NCI-H2081 treated with DMSO at 0.1 percent for 48 hours (cell line): ENCODE measurements at places on chromosomes 5 and 9.

- DNase-seq = no peak
These were observed 6.1 kb downstream of the SAPCD2 start for GRCh38 chr9:137064027-137064879.

DNA sequence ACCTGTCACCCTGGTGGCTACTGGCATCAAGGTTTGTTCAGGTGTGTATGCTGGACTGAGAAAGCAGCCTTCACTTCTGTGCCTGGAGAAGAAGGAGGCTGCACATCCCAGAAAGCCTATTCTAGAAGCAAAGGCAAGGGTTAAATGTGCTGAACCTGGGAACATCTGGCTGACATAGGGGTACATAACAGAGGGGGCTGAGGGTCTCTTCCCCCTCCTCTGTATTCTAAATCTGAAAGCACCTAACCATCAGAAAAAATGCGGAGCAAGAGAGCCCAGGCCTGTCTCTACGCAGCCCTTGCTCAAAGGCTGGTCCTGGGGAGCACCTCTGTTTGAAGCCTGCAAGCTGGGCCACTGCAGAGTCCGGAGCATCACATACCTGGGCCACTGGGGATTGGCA, 53.2 kb upstream of the FSTL4 start:
- no peak for DNase-seq

DNA sequence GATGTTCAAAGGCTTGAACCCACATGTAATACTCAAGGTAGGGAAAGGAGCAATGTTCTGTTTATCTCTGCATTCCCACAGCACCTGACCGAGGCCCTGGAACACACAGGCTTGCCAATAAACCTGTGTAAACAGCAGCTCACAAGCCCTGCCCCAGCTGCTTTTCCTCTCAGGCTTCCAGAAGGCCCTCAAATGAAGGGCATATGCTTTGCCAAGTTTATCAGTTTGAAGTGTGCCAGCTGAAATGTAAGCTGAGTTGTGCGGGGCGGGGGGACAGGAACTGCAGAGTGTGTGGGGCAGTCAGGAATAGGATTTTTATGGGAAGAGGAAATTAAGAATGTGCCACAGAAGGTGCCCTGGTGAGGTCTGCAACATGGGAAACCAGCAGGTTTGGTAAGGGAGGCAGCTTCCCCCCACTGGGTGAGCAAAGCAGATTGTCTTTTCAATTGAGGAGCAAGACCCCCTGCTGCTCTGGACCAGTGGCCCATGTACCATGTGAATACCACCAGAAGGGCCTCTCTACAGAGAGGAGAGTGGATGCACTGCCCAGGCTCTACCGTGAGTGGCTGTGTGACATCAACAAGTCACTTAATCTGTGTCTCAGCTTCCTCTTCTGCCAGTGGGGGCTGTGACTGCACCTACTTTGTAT, 194.8 kb downstream of the SPOCK1 start:
- peak; percentile 53 for DNase-seq

GRCh38 chr5:73370640-73371583, 77.7 kb downstream of the FOXD1 start:
- DNase-seq = no peak

GRCh38 chr5:9722601-9723180, 92.5 kb upstream of the TAS2R1 start:
- no peak for DNase-seq

DNA sequence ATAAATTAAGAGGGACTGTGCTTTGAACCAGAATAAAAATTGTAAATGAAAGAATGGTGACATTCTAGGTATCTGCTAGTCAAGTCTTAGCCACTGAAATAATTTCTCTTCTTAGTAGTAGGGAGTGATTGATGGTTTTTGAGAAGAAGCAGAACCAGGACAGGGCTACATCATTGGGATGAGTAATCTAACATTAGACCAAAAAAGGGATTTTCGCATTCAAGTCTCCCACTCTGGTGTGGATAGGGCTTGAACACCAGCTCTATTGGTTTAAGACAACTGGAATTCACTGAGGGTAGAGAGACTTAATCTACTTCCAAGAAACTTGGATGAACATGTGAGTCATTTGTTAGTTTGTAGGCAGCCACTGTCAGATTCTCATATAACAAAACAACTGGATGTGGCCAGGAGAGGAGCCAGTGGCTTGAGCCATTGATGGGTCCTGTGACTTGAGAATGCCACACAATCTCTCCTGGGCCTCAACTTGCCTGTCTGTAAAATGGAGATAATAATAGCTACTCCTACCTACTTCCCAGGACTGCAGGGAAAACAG, 16.6 kb downstream of the FAT2 start:
- no peak for DNase-seq

DNA sequence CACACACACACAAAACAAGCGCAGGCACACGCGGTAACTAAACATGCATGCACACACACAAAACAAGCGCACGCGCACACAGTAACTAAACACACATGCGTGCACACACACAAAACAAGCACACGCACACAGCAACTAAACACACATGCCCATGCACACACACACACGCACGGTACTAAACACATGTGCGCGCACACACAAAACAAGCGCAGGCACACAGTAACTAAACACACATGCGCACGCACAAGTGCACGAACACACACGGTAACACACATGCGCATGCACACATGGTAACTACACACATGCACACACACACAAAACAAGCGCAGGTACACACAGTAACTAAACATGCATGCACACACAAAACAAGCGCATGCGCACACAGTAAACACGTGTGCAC, 19.9 kb upstream of the SLC6A3 start:
- DNase-seq = no peak

DNA sequence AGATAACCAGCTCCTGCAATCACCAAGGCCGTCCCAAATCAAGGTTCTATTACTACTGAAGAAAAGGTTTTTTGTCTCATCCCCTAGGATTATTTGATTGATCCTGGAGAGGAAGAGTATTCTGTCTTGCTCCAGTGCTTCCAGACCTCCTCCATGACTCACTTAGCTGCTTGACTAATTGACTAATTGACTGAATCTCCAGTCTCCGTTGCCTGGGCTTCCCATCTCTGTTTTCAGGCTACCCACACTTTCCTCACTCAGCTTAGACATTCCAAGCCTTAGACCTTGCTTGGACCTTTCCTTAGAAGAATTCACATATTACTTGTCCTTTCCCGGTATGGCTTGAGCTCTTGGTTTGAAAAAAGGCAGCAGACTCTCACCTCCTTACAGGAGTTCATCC, 60.6 kb downstream of the FRMD3 start:
- DNase-seq = no peak

DNA sequence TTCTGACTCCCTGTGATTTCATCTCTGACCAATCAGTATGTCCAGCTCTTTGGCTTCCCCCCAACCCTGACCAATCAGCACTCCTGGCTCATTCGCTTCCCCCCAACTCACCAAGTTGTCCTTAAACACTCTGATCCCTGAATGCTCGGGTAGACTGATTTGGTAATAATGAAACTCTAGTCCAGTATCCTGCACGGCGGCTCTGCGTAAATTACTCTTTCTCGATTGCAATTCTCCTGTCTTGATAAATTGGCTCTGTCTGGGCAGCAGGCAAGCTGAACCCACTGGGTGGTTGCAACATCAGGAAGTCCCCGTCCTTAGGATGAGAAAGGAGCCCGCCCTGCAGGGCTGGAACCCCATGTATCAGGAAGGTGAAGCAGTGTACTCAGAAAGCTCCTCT, 10.4 kb downstream of the FCN2 start:
- no peak for DNase-seq

DNA sequence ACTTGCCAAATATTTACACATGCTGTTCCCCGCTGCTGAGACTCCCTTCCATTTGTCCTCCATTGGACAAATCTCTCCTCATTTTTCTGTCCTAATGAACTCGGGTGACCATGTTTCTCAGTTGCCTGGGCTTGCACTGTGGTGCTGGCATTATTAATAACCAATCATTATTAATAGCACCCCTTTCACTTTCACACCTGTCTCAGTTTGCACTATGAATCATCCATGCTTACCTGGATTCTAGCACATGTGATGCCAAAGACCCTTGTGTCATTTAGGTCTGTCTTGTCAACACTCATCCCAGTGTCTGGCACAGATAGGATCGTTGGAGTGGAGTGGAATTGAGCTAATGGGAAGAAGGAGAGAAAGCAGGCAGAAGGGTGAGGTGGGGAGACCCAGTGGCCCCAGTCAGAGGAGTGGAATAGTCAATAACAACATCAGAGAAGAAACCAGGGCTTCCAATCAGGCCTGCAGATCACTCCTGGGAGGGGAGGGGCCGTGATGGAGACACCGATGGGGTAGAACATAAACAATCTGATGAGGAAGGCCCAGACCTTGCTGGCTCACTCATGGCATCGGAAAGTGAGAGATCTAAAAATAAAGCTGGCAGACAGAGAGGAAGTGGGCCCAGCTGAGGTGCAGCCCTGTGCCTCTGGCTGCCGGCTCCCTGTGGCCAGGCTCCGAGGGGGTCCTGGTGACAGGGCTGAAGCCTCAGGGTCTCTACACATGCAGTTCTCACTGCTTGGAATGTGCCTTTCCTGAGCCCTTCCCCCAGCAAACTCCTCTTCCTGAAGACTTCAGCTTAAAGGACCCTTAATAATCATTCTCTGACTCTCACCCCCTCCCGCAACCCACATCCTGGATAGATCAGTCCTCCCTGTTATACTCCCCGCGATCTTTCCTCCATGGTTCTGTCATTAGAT, 33.5 kb upstream of the CRB2 start:
- no peak for DNase-seq

GRCh38 chr5:120749737-120750136, 285.6 kb downstream of the PRR16 start:
- no peak for DNase-seq

DNA sequence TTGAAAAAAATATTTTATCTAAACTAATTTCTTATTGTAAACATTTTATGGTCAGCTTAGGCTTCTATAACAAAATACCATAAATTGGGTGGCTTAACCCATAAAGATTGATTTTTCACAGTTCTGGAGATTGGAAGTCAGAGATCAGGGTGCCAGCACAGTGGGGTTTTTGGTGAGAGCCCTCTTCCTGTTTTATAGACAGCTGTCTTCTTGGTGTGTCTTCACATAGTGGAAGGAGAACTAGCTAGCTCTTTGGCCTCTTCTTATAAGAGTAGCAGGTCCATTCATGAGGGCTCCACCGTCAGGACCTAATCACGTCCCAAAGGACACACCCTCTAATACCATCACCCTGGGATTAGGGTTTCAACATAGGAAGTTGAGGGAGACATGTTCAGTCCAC, 26.6 kb downstream of the OTULINL start:
- no peak for DNase-seq

- DNase-seq = no peak
These were observed 21.6 kb downstream of the GAS1 start for GRCh38 chr9:86925686-86926085.

DNA sequence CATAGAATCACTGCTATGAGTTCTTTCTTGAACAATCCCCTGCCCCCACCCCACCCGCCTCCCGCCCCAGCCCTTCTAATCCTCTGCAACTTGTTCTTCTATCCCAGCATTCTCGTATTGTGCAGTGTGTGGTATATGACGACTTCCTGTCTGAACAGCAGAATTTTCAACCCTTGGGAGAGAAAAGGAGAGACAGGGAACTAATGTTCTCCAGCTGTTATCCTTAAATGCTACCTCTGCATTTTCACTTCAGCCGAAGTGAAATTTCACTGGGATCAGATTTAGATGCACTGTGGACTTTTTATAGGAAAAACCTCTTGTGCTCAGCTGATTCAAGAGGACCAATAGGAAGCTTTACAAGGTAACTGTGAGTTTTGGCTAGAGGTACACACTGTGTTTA, 2.2 kb downstream of the FBXL7 start:
- no peak for DNase-seq

DNA sequence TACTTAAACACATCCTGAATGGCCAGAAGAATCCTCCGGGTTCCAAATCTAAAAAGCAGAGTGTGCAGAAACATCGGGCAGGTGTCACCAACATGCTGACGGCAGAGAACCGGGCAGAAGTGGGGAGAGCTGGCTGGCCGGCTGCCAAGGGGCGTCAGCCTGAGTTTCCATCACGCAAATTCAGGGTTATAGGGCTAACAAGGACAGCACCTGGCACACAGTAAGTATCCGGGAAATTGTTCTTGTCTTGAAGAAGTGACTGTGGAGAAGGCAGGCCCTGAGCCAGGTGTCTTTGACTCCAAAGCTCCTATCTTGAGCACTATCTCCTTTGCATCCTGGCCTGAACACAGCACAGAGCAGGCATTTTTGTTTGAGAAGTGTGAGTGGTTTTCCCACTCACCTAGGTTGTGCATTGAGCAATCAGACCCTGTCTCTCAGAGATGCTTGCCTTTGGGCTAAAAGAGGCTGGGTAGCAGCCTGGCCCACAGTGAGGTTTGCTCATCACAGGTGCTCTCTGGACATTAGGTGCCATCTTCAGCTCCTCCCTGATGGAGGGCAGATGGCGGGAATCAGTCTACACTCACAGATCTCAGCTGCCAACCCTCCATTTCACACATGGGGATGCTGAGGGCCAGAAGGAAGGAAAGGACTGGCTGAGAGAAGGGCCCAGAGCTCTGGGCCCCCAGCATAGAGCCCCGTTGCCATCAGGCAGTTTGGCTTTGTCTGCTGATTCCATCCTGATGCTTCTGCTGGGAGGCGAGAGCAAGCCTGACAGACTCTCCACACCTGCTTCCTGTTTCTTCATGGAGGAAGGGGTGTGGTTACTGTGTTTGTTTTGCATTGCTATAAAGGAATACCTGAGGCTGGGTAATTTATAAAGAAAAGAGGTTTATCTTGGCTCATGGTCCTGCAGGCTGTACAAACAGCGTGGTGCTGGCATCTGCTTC, 52.8 kb downstream of the WHRN start:
- DNase-seq = peak; percentile 51

DNA sequence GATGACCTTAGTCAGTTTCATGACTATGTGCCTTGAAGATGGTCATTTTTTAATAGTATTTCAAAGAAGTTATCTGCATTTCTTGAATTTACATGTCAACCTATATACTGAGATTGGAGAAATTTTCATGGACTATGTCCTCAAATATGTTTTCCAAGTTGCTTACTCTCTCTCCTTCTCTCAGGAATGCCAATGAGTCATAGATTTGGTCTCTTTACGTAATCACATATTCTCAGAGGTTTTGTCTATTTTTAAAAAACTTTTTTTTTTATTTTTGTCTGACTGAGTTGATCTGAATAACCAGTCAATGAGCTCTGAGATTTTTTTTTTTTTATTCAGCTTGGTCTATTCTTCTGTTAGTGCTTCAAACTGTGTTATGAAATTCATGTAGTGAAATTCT, 374.7 kb upstream of the GRIN3A start:
- DNase-seq = no peak

GRCh38 chr9:89225991-89226471, 47.4 kb upstream of the SHC3 start:
- no peak for DNase-seq

GRCh38 chr9:128863647-128864046, 18.1 kb downstream of the KYAT1 start:
- no peak for DNase-seq

DNA sequence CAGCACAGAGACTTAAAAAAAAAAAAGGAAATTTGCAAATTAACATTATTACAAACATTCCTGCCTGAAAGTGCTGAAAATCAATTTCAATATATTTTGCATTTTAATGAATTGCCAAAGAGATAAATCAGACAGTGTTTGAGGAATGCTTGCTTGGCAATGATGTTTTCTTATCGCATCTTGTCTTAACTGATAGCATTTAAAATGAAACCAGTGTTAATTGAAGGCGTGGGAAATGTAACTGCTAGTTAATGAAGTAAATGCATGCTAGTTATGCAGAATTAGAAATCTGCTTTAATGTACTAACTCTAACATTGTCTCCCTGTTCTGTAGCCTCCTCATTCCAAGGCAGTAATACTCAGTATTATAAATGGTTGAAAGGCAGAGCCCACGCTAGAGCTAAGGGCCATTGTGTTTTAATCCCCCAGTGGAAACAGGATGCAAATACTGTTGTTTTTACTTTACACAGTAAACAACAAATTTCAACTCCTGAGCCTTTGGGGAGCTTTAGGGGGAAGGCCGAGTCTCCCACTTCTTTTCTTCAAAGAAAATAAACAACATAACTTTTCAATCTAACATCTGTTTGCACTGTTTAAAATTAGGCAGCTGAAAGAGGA, 586.9 kb downstream of the TLE4 start:
- no peak for DNase-seq
